ENCODE measurements at places on chromosomes 4 and X.

DNA sequence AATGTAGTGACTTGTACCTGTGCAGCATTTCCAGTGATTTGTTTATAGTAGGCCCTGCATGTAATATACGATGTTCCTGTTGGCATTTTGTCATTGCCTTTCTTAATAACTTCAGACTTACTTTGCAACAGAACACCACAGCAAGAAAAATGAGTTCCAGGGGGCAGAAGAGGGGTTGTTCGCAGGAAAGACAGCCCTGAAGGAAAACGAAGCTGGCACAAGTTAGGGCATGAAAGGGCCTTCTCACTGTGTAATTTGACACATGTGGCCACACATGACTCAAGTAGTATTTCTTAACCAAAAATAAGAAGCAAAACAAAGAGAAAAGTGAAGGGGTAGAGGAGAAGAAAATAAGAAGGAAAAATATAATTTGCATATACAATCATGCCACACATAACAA lies 265.8 kb upstream of the SMIM31 start:
- DNase-seq: no peak

DNA sequence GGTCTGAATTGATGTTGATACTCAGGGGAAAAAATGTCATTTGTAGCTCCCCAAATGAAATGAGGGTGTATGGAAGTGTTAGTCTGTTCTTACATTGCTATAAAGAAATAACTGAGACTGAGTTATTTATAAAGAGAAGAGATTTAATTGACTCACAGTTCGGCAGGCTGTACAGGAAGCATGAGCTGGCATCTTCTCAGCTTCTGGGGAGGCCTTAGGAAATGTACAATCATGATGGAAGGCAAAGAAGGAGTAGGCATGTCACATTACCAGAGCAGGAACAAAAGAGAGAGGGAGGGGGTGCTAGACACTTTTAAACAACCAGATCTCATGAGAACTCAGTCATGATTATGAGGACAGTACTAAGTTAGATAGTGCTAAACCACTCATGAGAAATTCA lies 1199.9 kb upstream of the DIAPH2 start:
- no peak for DNase-seq

DNA sequence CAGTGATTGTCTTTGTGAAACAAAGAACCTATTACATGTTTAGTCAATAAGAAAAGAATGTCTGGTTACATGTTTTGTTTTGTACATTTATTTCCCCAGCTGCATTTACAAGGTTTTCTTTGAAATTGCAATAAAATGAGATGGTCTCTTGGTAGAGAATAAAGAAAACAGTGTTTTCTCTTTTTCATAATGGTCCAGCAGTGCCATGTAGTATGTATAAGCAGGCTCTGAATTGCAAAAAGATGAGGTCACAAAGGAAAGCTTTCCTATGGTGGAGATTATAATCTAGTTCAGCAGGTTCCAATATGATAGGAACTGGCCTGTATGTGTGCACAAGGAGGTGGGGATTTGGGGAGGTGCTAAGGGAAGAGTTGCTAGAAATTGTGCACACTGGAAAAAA lies 1417.3 kb downstream of the STIM2 start:
- DNase-seq: no peak

GRCh38 chr4:53537606-53538005 lies 53.7 kb downstream of the LNX1 start:
- DNase-seq: no peak

- peak; percentile 91 for DNase-seq
Measured at GRCh38 chrX:19839770-19840254, 47.6 kb downstream of the SH3KBP1 start.

DNA sequence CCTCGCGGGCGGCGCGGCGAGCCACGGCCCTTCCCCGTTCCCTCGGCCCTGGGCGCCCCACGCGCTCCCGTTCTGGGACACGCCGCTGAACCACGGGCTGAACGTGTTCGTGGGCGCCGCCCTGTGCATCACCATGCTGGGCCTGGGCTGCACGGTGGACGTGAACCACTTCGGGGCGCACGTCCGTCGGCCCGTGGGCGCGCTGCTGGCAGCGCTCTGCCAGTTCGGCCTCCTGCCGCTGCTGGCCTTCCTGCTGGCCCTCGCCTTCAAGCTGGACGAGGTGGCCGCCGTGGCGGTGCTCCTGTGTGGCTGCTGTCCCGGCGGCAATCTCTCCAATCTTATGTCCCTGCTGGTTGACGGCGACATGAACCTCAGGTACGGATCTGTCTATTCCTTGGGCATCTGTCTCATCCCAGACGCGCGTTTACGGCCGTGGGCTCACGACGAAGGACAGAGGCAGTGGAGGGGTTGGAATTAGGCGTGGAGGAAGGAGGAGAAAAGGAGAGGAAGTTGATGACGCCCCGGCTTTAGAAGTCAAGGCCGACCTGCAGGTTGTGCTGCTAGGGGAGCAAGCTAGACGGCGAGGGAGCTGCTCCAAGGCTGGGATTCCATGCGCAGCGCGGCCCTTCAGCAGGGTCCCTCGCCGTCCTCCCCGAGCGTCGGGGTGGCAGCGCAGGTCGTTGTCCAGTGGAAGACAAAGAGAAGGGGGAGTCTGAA lies 792 bp downstream of the SLC10A4 start:
- DNase-seq: no peak

- DNase-seq: no peak
Measured at GRCh38 chr4:168291242-168291641, 27.3 kb downstream of the DDX60 start.
